ENCODE measurements at places on chromosomes 16 and 17.

DNA sequence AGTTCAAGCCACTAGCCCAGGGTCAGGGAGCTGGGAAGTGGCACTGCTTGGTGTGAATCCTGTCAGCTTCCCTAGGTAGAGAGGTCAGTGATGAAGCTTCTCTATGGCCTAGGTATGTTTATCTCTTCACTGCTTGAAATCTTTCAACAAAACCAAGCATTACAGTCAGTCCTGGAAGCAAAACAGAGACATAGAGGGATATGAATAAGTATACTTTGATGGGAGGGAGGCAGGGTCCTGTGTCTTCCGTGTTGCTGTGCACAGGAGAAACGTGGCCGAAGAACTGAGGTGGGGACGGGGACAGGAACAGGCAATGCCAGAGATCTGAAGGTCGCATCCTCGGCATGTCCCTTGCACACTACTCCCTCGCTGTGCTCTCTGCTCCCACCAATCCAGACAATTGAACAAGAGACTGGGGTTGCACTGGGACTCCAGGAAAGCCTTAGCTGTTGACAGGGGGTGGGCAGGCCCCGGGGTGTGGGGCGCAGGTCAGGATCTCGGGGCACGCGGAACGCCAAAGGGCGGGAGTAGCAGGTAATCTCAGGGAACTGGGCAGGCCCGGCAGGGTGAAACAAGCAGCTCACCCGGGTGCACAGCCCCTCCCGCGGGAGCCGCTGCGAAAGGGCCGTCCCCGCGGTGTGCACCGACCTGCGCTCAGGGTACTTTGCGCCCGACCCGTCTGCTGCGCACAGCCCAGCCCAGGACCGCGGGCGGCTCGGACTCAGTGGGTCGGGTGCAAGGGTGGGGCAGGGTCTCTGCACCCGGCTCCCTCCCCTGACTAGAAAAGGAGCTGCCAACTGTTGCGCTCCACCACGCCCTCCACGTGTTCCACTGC is at the start of gene MT1H:
Gene MT1H (plus strand): TSS at position 810 of the 835 bp plus-strand sequence. CDS start 71 bp downstream, outside the sequence.
- no peak for DNase-seq

- no peak for DNase-seq
Observed at GRCh38 chr16:66050991-66051390, 315.5 kb upstream of the CDH5 start.

DNA sequence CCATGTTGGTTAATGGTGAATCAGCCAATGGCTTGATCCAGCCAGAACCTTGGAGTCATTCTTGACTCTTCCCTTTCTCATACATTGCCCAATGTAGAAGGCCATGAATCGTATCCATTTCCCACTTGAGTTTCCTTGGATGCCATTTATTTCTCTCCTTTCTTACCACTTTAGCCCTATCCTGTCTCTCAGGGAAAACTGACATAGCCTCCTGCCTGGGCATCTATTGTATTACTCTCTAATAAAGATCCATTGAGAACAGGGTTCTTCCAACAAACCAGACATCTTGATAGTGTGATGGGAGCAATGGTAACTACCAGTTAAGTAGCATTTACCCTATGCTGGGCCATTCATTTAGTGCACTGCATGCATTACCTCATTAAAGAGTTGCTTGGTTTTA is 104.2 kb upstream of the CDH11 start:
- no peak for DNase-seq

DNA sequence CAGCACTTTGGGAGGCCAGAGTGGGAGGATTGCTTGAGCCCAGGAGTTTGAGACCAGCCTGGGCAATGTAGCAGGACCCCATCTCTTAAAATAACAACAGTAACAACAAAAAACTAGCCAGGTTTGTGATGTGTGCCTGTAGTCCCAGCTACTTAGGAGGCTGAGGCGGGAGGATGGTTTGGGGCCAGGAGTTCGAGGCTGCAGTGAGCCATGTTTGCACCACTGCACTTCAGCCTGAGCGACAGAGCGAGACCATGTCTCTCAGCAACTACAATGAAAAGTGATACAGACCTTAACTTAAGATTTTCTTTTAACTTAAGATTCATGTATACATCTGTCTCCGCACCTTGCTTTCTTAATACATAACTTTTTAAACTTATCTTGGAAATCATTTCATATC is 17.2 kb downstream of the NKD1 start:
- no peak for DNase-seq

GRCh38 chr16:57725151-57725550 is 10.4 kb upstream of the KATNB1 start:
- DNase-seq, result no peak

DNA sequence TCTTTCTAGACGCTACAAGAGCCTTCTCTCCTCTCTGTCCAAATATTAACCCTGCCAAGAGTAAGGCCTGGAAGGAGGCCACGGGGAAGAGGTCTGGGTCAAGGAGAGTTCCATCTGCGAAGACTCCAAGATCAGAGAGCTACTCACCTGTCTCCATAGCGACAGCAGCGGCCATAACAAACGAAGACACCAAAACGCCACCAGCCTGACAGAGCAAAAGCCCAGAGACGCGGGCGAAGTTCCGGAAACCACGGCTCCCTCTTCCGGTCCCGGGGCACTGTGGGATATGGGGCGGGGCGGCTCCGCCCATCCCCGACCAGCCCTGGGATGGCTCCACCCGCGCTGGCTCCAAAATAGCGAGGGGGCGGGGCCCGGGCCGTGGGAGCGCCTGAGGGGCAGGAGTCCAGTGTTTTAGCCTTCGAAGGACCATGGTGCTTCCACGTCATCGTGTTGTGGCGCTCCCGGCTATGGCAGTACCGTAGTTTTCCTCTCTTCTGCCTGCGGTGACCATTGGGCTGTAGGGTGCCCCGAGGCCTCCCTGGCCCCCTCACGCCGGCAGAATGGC is at the start of the genes C17orf100 and MED31:
Gene C17orf100 (plus strand): TSS at position 409 of the 565 bp plus-strand sequence. CDS start 152 bp downstream, at position 561.
Gene MED31 (minus strand): TSS at position 252 of the 565 bp plus-strand sequence. CDS start 77 bp downstream, at position 175.
- peak; percentile 97 for DNase-seq

DNA sequence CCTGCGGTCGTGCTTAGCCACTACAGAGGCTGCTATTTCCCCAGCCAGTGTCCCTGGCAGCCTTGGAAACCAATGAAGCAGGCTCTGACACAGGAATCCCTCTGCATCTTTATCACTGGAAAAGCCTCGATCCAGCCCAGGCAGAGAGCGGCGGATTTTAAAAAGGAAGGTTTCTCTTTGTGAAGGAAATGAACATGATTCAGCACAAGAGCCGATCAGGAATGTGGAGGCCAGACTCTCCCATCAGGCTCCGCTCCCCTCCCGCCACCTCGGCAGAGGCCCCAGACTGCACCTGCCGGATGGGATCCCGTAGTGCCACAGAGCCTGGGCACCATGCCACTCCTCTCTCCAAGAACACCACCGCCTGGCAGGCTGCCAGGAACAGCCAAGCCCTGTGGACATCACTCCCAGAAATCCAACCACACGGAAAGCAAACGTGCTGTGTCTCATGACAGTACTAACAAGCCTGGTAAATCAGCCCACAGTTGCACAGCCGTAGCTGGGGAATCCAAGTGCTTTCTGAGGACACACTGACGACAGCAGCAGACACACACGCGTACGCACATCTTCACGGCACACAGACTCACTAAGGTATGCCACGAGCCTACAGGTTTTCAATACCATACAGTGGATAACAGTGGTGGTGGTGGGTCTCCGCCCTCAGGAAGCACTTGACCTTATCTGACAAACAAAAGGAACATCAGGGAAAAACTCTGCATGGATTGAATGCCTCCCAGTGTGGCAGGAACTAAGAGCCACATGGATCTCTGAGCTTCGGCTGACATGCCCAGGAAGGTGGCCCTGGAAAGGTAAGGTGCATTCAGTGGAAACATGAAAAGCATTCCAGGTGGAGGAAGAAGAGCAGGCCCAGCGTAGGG is 5.4 kb downstream of the LRRC75A start:
- DNase-seq, result no peak

DNA sequence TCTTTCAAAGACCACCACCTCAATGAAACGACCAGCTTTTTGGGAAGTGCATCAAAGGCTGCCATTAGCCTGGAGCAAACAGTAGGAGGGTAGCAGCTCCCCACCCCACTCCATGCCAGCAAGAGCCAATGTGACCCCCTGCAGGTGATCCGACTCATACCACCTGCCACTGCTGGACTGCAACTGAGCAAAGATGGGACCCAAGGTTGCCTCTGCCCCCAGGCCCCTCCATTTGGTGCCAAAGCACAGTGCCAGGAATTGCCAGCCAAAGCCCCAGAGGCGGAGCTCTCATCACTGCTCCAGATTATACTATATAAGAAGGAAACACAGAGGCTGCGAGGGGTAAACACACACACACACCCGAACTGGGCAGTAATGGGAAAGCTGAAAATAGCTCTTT is 8.3 kb downstream of the PITPNM3 start:
- DNase-seq, result no peak

DNA sequence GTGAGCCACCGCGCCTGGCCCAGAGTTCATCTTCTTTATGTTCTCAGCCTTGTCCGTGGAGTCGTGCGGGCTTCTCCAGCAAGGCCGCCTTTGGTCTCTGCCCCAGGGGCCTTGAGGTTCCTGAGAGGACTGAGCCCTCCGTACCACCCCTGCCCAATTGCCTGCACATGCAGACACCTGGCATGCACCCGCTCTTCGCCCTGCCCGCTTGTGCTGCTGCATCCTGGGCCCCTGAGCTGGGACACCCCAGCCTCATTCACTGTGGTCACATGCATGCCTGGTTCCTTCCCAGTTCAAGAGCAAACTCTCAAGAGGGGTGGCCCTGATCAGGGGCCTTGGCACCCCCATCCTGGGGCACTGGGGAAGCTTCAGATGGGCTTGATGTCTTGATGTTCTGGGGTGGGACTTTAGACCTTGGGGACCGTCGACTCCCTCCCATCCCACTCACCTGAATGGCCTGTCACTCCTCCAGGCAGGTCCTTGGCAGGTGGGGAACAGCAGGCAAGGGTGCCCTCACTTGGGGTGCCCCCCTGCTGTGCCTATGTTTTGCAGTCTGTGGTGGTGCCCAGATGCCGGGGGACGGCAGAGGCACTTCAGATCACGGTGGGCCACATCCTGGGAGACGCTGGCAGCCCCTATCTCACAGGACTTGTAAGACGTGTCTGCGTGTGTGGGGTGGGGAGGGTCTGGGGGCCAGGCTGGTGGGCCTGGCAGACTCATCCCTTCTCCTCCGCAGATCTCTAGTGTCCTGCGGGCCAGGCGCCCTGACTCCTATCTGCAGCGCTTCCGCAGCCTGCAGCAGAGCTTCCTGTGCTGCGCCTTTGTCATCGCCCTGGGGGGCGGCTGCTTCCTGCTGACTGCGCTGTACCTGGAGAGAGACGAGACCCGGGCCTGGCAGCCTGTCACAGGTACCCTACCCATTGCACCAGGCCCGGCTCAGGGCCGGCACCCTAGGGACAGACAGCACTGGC is 12.7 kb upstream of the SPNS2 start:
- no peak for DNase-seq

- no peak for DNase-seq
Observed at GRCh38 chr16:24677388-24677787, 52.1 kb upstream of the TNRC6A start.

DNA sequence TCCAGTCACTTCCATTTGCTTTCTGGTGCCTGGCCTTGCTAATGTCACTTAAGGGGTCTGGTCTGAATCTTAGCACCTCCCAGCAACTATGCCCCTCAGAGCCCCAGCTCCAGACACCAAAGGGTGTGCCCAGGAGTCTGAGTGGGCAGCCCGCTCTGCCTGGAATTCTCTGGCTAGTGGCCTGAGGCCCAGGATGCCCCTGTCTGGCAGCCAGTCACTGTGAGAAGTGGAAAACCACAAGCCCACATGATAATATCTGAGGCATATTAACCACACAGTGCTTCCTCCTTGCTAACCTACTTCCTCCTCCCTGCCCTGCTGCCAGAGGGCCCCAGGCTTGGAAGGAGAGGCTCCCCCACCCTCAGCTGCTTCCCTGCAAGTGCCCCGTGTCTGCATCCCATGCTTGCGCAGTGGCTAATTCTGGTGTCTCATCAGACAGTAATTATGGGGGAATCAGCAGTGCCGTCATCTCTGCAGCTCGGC is 14.0 kb downstream of the SRCIN1 start:
- DNase-seq, result no peak

DNA sequence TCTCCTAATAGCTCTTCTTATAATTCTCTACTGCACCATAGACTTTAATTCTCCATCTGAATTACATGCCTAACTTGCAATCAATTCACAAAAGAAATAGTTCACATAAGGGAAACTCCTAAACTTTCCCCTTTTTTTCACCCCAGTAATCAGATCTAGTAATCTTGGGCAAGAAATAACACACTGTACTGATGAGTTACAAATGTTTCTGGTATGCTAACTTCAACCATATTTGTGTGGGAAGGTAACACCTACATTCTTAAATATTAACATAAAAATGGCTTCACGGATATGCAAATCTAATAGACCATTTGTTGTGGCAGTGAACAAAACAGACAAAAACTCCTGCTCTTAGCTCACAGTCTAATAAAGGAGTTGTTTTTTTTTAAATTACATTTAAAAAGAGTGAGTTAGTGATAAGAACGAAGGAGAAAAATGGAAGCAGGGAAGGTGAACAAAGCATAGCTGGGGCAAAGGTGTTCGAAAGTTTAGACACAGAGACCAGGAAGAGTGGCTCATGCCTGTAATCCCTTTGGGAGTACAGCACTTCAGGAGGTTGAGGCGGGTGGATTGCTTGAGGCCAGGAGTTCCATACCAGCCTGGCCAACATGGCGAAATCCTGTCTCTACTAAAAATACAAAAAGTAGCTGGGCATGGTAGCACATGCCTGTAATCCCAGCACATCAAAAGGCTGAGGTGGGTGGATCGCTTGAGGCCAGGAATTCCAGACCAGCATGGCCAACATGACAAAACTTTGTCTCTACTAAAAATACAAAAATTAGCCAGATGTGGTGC is 34.8 kb downstream of the CMTM3 start:
- no peak for DNase-seq

DNA sequence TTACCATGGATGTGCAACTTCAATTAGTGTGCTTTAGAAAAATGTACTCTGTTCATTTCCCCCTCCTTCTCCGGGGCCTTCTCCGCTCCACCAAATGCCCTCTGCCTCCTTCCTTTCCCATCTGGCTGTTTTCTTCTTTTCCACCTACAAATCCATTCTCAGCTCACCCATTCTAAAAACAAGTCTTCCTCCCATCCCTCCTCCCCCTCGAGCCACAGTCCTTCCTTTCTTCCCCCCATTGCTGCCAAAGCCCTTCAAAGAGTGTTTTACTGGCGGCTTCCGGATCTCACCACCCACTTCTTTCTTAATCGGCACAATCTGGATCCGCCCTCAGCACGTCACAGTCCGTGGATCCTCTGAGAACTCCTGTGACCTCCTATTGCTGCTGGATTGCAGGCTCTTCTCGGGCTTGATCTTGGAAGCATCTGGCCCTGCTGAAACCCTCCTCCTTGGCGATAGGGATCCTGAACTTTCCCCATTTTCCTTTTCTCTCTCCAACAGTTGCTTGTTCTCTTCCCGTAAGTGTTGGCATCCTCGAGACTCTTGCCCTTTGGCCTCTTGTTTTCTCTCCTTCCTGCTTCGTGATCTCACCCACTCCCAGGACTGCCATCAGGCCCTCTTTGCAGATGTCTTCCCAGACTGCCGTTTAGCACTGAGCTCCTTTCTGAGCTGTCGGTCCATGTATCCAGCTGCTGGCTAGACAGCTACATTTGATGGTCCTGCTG is 36.0 kb upstream of the FBXO47 start:
- DNase-seq, result no peak

DNA sequence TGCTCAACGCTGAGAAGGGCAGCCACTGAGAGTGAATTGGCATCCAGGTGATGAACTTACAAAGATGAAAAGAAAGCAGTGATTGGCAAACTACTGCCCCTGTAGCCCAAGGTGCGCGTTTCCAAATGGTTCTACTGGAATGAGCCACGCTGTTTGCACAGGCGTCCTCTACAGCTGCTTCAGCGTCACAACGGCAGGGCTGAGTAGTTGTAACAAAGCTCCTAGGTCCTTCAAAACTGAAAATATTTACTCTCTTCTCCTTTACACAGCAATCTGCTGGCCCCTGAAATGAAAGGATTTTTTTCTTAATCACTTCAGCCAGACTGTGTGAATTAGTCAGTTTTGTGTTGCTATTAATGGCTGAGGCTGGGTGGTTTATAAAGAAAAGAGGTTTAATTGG is 107.2 kb upstream of the FOXF1 start:
- DNase-seq, result no peak
